NCI-H82 (cell line): ENCODE measurements at places on chromosomes 3 and 15.
A peak's percentile ranks its signal among the peaks of the same experiment; 100 is the strongest.

DNA sequence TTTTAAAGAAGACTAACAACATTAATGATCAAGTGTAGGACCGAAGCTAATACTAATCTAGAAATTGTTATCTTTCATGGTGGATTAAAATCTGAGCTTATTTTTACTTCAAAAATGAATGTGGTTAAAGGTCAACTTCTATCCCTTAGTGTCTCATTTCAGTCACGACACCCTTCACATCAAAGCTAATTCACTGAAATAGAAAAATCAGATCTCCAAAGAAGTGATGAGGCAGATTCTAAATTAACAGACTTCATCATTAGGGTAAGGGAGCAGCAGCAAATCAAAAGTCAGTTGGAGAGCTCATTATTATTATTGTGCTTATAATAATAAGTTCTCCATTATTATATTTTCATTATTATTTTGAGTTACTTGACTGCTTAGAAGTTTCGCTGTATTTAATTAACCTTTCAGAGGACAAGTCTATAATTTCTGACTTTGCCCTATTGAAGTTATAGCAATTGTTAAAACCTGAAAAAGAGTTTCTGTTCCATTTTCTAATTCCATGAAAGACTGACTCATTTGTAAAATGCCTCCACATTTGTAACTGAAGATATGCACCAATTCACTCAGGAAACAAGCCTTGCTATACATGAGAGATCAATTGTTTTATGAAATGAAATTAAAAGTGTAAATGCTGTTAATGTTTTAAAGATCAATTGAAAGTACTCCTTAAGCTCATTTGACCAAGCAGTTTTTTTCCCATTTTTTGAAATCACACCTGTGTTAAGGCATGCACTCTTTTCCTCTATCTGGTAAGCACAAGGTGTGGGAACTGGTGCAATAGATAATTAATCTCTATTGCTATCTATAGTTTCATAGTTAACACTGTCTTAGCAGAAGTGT, 23.1 kb upstream of the CMC1 start:
- no peak for DNase-seq

DNA sequence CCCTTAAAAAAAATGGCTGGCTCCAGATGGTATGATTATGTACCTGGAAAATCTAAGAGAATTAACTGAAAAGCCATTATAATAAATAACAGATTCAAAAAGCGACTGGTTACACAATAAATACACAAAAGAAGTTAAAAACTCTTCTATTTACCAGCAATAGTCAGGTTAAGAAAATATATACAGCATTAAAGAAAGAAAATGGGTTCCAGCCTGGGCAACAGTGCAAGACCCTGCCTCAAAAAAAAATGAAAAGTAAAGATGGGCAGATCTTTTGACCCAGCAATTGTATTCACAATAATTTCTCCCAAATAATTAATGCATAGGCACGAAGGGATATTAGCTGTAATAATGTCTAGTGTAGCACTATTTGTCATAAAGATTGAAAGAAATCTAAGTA, 8.7 kb downstream of the TBC1D5 start:
- DNase-seq: no peak

DNA sequence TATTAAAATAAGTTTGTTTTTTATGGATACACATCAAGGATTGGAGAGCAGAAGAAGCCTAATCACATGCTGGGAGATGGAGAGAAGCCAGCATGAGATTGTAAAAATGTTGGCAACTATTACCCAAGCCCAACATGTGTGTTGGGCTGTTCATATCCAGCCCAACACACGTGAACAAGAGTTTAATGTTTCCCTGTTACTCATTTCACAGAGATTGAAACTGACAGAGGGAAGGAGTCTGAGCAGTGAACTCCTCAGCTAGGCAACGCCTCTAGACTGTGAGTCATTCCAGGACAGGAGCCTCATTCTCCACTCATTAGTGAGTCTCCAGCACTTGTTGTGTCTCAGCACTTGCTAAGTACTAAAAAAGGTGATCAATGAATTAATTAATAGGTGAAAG, 43.2 kb upstream of the CMSS1 start:
- DNase-seq: no peak

DNA sequence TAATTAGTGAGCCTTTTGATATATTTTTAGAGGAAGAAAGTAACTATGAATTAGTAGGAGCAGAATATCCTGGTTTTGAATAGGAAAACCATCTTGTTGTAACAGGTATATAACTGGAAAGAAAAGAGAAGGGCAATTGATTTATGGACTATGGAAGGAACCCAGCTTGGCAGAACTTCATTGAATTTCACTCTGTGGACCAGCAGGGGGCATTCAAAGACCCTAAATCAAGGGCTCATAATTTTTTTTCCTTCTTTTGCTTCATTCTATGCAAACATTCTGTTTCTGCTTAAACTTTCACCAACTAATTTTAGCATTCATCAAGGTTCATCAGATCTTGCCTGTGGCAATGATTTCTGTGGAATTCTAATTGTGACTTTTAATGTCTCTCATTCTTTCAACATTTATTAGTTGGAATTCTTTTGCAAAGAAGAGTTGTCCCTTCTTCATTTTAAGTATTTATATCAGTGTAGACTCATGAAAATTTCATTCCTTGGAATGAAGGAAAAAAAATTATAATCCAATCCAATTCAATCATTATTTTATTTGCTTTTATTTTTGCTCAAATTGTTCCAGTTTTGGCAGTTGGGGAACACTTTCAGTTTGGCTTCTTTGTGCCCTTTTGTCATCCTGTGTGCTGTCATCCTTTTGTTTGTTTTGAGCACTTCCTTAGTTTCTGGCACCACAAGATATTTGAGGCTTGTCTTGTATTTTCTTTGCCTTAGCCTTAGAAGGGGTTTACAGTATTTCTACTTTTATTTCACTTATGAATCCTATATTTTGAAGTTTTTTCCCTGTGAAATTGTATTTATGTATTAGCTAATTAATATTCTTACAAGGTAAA, 30.4 kb downstream of the NXPE3 start:
- peak; percentile 65 for DNase-seq

- no peak for DNase-seq
Observed at GRCh38 chr3:169554611-169555010, 108.9 kb downstream of the MECOM start.

GRCh38 chr15:77966540-77967234, 110.8 kb downstream of the TBC1D2B start:
- peak; percentile 62 for DNase-seq

- DNase-seq: peak; percentile 96
Observed at GRCh38 chr3:45994419-45995235, 997 bp downstream of the FYCO1 start.

DNA sequence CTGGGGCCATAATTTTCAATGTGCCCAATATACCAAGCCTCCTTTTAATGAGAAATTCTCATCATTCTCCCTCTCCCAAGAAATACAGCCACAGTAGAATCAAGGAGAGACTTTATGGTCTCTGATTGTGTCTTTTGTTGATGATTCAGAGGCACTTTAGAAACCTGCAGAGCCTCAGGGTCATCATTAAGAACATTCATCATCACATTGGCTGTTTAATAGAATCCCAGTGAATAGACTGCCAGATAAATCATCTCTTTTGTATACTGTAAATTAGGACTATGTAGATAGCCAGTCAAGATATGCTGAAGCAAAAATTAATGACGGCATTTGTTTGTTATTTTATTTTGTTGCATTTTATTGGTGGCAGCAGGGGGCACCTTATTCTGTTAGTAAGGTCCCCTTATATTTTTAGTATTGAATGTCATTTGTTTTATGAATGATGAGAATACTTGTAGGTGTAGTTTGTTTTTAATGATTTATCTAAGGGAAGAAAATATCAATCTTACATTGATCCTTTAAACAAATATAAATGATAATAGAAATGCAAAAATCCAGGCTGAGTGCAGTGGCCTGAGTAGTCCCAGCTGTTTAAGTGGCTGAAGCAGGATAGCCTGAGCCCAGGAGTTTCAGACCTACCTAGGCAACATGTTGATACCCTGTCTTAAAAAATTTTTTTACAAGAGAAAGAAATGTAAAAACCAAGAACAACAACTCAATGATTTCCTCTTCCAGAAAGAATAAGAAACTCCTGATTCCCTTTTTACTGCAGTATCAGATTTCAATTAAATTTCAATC, 138.8 kb downstream of the ZBBX start:
- DNase-seq: no peak

- no peak for DNase-seq
Observed at GRCh38 chr15:52076889-52077781, 35.4 kb downstream of the BCL2L10 start.

GRCh38 chr3:14811684-14812083, 7.1 kb upstream of the FGD5 start:
- DNase-seq: no peak

DNA sequence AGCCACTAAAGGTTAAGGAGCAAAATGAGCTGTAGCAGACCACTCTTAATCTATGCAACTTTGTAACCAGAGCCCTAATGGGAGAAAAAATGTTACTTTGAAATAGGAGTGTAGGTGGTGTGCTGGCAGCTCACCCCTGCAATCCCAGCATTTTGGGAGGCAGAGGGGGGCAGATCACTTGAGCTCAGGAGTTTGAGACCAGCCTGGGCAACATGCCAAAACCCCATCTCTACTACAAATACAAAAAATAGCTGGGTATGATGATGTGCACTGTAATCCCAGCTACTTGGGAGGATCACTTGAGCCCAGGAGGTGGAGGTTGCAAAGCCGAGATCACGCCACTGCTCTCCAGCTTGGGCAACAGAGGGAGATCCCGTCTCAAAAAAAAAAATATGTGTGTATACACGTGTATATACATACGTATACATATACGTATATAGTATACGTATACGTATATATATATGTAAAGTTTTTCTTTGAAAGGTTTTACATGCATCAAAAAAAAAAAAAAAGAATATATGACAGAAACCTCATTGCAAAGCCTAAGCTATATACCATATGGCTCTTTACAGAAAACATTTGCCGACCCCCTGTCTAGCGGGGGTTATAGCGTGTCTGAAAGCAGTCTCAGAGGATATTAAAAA, 15.7 kb downstream of the CAPN7 start:
- peak; percentile 71 for DNase-seq
